ENCODE measurements at places on chromosomes 3 and 15.

GRCh38 chr3:190624282-190624681 is 110.4 kb downstream of the IL1RAP start:
- DNase-seq = no peak

GRCh38 chr15:33454346-33454745 is 143.6 kb downstream of the RYR3 start:
- no peak for DNase-seq

GRCh38 chr3:197028728-197029510 is 698 bp downstream of the MELTF start:
- no peak for DNase-seq

- DNase-seq = no peak
Measured at GRCh38 chr3:11915621-11916424, 69.1 kb upstream of the TAMM41 start.

- DNase-seq = no peak
Measured at GRCh38 chr3:119550192-119550910, 9.1 kb downstream of the CD80 start.

GRCh38 chr3:159829539-159830227 is 159.0 kb upstream of the IL12A start:
- DNase-seq = peak; percentile 40

DNA sequence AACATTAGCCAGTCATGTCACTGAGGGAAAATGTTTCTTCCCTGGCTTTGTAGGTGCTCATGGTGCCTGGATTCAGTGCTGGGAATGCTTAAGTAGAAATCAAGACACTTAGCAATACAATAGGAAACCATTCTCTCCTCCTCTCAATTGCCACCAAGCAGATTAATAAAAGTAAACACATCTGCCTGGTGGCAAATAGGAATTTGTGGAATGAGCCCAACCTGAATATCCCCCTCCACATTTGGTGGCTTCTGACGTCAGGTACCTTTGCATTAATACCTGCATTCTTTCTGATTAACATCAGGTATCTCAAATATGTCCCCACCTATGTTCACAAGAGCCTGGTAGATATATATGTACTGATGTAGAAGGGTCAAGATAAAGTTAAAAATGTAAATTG is 42.7 kb downstream of the PPP2R3A start:
- DNase-seq = no peak

GRCh38 chr3:73086071-73086494 is 24.6 kb downstream of the EBLN2 start:
- peak; percentile 49 for DNase-seq

DNA sequence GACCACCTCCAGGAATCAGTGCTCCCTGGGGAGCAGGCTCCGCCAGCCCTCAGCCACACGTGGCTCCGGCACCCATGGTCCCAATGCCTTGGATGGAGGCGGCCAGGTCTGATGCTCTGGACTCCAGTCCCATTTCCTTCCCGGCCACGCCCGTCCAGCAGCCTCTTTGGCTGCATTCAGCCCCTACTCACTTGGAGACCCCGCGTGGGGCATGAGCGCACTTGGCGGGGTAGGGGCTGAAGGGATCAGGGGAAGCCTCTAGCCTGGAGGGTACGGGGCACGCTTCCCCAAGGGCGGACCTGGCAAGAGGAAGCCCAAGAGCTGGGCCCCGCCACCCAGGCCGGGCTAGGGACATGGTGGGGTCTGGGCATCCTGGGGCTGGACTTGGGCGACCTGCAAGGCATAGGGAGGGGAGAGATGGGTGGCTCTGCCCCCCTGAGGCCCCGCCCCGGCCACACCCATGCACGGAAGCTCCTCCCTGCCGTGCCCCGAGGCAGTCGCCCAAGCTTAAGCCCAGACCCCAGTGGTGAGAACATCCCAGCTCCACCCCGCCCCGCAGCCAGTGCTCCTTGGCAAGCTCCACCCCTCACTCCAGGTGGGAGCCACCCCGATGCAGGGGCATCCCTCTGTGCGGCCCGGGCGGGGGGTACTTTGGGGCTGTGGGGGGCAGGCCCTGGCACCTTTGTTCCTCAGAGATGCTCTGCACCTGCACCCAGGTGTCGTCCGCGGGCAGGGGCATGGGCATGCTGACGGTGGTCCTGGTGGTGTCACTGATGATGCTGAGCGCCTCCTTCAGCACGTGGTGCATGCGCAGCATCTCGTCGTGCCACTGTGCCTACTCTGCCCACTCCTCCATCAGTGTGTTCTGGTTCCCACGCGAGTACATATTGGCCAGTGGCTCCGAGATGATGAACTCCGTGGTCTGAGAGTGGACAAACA is 163.5 kb downstream of the GOLGA6L4 start:
- DNase-seq = no peak

GRCh38 chr3:111910806-111911205 is 51.7 kb downstream of the PHLDB2 start:
- peak; percentile 83 for DNase-seq

GRCh38 chr3:143343031-143343430 is 223.5 kb downstream of the CHST2 start:
- no peak for DNase-seq

All from fibroblast of skin of scalp (primary cell).